ENCODE measurements at places on chromosomes 5 and 9.
A peak's percentile ranks its signal among the peaks of the same experiment; 100 is the strongest.

DNA sequence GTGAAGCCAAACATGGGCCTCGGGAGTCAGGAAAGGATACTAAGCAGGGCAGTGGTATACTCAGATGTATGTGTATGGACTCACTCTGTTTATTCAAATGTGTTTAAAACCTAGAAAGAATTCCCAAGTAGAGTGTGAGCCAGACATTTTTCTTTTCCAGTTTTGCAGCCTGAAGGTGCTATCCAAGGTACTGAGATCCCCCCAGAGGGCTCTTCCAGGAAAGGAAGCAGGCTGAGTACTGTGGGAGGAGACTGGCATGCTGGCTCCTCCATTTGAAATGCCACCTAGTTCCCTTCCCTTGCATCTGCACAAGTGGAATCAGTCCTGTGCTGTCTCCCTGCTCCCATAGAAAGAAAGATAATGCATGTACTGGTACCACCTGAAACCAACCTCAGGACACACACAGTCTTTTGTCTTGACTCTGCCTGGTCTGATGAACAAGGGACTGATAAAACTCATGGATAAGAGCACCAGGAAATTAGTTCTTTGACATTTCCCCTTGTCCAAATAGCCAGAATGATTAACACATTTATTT is 85.9 kb downstream of the HRH2 start:
- no peak for DNase-seq

GRCh38 chr5:176702671-176703641 is 55.7 kb downstream of the TSPAN17 start:
- no peak for DNase-seq

DNA sequence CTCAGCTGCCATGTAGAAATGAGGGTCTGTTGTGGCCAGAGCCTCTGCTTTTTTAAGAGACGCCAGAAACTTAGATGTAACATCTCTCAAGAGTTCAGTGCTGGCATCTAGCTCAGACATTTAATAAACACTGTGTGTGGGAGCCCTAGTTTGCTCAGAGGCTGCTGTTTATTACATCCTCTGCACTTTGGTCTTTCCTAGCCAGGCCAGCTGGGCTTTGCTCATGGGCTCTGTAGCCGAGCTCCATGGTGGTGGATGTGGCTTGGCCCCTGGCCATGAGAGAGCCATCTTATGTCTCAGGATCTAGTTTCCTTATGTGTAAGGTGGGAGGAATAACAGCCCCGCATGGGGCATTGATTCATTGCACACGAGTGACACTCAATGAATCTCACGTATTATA is 30.0 kb downstream of the ARHGEF37 start:
- no peak for DNase-seq

GRCh38 chr5:78586251-78586650 is 62.3 kb downstream of the LHFPL2 start:
- peak; percentile 3 for DNase-seq

DNA sequence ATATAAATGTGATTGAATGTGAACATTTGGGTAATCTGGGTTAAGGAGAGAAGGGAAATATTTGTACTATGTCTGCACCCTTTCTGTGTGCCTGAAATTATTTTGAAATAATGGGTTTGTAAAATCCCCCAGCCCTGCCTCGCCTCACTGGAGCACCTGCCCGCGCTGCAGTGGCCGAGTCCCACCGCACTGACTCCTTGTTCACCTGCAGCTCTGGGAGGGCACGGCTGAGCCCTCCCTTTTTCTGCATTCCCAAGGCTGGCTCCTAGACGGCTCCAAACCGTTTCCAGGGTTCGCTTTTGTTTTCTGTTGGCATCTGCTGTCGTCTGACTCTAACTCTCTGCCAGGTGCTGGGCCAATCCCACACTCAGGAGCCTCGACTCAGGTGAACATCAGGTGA is 17.6 kb upstream of the PPP1R26 start:
- no peak for DNase-seq

DNA sequence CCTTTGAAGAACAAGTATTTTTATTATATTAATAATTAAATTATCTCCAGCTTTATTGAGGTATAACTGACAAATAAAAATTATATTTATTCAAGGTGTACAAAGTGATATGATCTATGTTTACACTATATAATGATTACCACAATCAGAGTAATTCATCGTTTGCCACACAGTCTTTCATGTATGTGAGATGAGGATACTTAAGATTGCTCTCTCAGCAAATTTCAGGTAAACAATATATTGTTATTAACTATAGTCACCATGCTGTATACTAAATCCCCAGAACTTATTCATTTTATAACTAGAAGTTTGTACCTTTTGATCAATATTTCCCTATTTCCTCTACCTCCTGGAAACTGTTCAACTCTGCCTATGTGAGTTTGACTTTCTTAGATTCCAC is 16.7 kb upstream of the CCNO start:
- DNase-seq: no peak

DNA sequence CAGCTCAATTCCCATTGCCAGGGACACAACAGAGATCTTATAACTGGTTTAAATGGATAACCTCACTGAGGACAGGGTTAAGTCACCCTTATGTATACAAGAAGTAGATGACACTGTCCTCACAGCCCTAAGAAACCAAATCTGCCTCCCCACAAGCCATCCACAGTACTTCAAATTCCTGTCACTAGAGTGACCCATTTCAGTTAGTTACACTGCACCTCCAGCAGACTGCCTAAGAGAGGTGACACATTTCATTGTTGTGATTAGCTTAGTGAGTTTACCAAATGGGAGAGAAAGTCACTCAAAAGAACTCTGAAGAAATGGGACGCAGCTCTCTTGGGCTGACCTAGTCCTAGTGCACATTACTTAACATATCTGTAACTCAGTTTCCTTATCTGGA is 53.6 kb upstream of the HTR1A start:
- DNase-seq: no peak

- no peak for DNase-seq
Measured at GRCh38 chr5:107403228-107403953, 267.3 kb downstream of the EFNA5 start.

DNA sequence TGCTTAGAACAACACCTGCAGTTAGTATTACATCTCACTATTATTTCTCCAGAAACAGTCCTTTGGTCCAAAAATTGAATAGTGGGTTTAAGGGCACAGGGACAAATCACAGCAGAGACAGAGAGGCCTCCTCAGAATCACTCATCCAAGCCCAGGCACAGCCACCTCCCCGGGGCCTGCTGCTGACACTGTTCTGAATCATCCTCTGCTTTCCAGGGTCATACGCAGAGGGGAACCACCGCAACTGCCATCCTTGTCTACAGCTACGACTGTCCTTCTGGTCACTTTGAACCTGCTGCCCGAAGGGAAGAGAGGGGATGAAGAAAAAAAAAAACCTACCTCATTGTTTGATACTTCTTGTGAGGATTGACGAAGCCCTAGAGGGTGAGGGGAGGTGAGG is 35.3 kb upstream of the MAN2A1 start:
- DNase-seq: peak; percentile 5

DNA sequence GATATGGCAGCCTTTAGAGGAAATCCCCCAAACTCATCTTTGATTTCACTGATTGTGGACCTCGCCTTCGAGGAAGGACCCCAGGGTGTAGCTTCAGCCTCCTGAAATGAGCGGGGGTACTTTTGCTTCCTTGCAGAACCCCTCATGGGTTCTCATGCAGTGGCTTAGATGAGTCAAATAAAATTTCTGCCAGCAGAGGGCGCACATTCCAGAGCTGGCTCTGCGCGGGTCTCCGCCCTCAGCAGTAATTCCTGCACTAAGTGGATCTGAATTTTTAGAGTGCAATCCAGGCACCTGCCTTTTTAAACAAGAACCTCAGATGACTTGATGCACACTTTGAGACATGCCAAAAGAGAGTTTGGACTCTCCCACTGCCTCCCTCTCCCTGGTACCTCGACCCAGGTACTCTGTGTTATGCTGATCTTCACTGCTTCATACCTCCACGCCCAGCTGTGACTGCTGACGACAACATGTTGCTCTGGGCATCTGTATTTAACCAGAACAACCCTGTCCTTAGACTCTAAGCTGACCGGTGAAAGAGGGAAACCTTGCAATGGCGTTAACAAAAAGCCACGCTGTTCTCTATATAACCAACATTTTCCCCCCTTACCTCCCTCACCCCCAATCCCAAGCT is 7.3 kb downstream of the EGFLAM start:
- DNase-seq: peak; percentile 17

DNA sequence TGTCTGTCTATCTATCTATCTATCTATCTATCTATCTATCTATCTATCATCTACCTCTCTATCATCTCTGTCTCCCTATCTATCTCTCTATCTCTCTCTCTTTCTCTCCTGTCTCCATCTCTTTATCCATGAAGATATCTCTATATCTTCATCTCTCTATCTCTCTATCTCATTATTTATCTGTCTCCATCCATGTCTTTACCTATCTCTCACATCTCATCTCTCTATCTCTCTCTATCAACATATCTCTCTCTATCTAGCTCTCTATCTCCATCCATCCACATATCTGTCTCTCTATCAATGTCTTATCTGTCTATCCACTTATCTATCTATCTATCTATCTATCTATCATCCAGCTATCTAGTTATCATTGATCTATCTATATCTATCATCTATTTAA is 292.1 kb upstream of the IRX2 start:
- DNase-seq: no peak

- DNase-seq: no peak
Measured at GRCh38 chr9:35490155-35490909, 421 bp downstream of the RUSC2 start.

GRCh38 chr5:149549461-149550267 is 1.6 kb downstream of the CSNK1A1 start:
- no peak for DNase-seq

GRCh38 chr9:116202219-116202912 is 48.8 kb downstream of the PAPPA start:
- no peak for DNase-seq

- no peak for DNase-seq
Measured at GRCh38 chr5:67903656-67904055, 311.9 kb upstream of the PIK3R1 start.

GRCh38 chr9:68500457-68501381 is 40.0 kb downstream of the TMEM252 start:
- DNase-seq: no peak

GRCh38 chr5:56471707-56472106 is 238.6 kb upstream of the ANKRD55 start:
- DNase-seq: no peak

DNA sequence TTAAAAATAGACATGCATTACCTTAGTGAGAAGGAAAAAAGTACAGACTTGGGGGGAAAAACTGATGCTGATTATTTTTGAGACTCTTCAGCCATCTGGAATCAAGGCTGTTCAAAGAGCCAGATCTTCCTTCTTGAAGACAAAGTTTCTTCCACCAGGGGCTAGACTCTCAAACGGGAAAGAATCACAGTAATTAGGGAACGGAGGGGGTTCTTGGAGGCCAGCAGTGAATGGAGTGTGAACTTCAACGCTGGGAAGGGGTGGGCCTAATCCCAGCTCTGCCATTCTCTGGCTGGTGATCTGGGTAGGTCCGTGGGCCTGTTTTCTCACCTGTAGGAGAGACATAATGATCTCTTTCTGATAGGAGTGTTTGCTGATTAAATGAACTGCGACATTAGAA is 21.1 kb upstream of the LHX2 start:
- DNase-seq: no peak

DNA sequence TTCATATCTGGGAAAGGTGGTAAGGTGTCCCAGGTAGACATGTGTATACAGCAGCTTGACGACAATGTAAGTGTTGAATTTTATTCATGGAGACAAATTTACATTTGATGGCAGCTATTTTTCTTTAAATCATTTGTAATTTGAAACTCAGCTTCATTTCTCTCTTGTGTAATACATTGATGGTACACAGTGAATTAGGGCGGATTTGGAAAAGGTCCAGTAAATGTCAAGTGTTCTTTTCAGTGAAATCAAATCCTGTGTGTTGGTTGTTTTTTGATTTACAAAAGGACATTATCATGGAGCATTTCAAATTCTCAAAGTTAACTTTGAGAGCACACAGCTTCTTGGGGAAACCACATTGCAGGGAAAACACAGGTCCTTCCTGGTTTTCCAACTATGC is 30.0 kb upstream of the PCSK1 start:
- DNase-seq: no peak

GRCh38 chr5:118580949-118581348 is 407.4 kb downstream of the DTWD2 start:
- DNase-seq: no peak

- DNase-seq: no peak
Measured at GRCh38 chr9:135815830-135816650, 91.3 kb downstream of the CAMSAP1 start.

DNA sequence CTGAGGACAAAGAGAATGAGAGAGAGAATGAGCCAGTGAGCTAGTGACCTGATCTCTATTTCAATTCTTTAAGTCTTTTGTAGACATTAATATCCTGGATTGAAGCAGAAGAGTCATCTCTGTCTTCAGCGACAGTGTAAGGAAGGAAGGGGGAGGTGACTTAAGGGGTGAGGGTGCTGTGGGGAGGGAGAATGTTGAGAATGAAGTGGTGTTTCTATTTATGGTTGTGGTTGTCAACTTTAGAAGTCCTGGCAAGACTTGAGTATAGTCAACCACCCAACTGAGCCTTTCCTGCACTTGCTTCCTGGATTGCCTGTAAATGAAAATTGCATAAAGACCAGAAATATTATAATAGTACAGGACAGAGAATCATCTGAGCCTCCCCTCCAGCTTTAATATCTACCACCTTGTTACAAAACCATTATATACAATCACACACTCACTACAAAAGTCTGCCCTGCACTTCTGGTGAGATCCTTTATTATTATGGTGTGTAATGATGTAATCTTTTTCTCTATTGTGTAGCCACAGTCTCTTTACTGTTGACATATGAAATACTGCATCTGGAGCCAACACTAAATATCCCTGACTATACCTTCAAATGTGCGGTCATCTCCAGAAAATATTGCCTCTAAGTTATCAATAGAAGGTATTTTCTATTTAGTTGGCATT is 91.7 kb downstream of the NTRK2 start:
- DNase-seq: no peak

DNA sequence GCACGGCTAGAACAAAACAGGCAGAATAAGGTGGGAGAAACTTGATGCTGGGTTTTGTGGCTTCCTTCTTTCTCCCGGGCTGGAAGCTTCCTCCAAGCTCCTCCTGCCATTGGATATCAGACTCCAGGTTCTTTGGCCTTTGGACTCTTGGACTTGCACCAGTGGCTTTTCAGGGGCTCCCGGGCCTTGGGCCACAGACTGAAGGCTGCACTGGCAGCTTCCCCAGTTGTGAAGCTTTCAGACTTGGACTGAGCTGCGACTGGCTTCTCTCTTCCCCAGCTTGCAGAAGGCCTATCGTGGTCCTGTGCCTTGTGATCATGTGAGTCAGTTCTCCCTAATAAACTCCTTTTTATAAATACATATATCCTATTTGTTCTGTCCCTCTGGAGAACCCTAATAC is 364.4 kb downstream of the DNAH5 start:
- no peak for DNase-seq

GRCh38 chr5:154849791-154850201 is 607 bp downstream of the FAXDC2 start:
- DNase-seq: no peak

- no peak for DNase-seq
Measured at GRCh38 chr9:22049411-22049810, 40.3 kb upstream of the CDKN2B start.

Measured in stimulated activated CD8-positive, alpha-beta memory T cell treated with anti-CD3 and anti-CD28 coated beads, Interleukin-15, amount 100 ng/mL, for 48 hours (primary cell).